ENCODE measurements at places on chromosomes 7 and 10. TPM values are rescaled to one million over a fixed set of nuclear protein-coding genes. Genes with fewer than 3 reads are reported as not detected.

DNA sequence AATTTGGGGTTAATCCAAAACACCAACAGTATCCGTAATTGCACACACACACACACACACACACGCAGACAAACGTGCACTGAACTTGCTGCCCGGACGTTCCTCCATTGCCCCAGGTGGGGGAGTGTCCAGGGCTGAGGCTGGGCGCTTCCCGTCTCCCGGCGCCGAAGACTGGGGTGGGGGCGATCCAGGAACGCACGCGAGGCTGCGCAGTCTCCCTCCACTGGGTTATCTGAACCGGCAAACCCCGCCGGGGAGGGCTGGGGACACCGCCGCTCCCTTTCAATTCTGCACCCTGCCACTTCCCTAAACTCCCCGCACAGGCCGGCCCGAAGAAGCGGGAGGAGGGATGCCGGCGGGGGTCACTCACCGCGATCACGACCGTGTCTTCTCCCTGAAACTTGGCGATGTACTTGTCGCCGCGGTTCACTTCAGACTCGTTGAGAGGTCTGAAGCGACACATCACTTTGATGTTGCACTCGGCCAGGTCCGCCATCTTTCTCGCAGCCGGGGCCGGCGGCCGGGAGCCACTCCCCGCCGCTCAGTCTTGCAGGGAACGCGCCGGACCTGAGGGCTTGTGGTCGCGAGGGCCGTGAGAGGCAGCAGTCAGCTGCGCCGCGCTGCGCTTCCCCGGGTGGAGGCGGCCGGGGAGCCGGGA lies 618 bp downstream of the KIF5B start:
- DNase-seq: peak; percentile 66

- no peak for DNase-seq
Measured at GRCh38 chr7:47550788-47551470, 31.0 kb downstream of the TNS3 start.

The TEX36 gene
- polyA plus RNA-seq: not detected

The PYROXD2 gene
- polyA plus RNA-seq: 16.2 TPM

The TFR2 gene
- polyA plus RNA-seq: 0.82 TPM

The NRCAM gene
- 23.3 TPM for polyA plus RNA-seq

The EPHA1 gene
- 17.2 TPM for polyA plus RNA-seq

Measured in right renal pelvis (tissue), 4 donors.